ENCODE measurements at places on chromosomes 2 and 18.

GRCh38 chr2:170354855-170355780, 177.2 kb downstream of the MYO3B start:
- DNase-seq: no peak

DNA sequence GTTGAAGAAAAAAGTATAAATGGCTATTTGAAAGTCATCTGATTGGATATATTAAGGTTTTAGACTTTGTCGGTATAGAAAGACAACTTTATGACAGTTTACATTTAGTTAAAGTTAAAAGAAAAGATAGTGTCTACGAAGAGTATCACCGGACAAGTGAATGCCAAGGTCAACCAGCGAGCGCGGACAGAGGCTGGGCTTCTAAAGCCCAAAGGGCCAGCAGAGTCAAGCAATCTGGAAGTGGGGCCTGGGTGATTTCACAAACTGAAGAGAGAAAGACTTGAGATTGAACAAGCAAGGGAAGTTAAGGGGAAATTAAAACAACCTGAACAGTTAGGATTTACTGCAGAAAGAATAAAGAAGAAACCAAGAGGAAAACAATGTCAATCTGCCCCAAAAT, 16.3 kb downstream of the ZNF521 start:
- no peak for DNase-seq

DNA sequence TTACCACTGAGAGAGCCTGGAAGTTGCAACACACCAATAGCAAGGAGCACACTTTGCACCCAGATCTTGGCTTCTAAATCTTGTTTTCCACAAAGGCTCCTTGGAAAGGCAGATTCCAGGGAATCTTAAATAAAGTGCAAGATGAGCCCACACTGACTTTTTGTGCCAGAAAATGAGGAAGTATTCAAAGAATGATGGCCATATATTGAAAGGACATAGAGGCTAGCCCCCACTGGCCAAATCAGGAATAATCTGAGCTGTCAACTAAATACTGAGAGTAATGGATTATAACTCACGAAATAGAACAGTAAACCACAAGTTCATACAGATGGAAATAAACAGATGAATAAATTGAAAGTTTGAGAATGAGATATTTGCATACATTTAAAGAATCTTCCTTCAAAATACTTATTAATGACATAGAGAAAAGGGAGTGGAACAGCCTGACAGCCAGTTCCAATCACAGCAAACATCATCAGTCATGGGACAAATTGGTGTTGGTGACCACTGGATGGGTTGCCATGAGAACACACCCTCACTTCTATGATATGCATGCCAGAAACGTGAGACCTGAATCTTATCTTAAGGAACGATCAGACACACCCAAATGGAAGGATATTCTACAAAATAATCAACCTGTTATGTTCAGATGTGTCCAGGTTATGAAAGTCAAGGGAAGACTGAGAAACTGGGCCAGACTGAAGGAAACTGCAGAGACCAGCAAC, 12.2 kb upstream of the ACKR3 start:
- no peak for DNase-seq

- DNase-seq: no peak
Measured at GRCh38 chr2:62526531-62527381, 20.8 kb upstream of the TMEM17 start.

DNA sequence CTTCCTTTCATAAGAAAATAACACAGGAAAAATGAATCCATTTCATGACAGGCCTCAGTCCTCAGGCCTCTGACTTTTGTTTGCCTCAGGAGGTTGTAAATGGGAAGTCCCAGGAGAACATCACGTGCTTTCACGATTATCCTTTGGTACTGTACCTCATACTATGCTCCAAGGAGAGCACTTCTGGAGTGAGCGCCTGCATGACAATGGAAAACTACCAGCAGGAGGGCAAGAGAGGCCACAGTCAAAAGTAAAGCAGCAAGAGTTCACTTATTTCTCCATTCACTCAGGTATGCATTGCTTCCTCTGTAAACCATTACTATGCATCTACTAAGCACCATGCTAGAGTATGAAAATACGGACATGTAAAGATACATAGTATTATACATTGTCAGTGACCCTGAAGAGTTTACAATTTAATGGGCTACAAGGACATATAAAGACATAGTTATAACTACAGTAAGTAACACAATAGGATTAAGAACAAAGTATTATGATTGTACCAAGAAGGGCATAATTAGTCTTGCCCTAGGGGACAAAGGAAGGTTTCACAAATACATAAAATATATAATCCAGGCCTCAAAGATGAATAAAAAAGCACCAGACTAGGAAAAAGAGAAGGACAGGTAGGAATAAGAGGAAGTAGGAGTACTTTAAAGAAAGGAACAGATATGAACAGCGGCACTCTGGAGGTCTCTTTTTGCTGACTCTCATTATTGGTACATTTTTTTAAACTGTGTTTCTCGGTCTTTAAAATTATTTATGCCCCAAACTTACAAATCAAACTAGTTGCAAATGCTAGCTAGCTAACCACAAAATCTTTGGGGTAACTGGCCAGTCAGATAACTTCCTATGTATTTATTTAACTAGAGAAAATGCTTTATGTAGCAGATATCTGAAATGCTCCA, 806.7 kb downstream of the NRXN1 start:
- no peak for DNase-seq

DNA sequence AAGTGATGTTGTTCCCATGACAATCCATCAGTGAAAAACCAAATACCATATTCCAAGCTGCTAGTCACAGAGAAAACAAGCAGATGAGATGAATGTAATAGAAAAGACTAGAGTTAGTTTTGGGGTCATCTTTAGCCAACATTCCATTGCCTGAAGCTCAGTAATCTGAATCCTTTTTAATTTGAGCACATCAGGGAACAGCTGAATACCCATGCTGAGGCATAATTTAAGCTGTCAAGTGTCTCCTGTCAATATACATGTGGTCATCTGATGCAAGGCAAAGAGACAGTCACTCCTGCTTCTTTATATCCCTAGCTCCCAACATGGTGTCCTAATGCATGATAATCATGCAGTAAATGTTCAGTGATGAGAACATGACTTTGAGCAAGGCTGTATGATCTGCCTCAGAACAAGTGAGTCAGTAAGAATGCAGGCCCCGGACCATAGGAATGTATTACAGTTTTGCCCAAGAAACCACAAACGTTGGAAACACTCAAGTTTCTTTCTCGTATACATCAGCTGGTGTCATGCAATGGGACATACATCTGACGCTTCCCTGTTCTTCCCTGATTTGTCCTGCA, 48.0 kb downstream of the CDK15 start:
- DNase-seq: no peak

GRCh38 chr2:237320801-237321560, 93.0 kb downstream of the COL6A3 start:
- DNase-seq: peak; percentile 19

DNA sequence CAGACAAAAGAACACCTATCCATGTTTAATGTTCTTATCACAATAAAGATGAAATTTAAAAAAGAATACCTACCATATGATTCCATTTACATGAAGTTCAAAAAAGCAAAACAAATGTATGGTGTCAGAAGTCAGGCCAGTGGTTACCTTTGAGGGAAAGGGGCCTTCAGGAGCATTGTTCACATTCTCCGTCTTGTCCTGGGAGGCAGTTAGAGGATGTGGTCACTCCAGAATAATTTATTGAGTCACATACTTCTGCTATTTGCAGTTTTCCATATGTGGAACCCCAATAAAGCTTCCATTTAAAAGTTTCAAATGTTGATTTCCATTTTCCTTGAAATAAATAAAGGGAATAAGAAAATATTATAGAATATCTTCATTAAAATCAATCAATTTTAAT, 41.6 kb upstream of the POU3F3 start:
- no peak for DNase-seq

DNA sequence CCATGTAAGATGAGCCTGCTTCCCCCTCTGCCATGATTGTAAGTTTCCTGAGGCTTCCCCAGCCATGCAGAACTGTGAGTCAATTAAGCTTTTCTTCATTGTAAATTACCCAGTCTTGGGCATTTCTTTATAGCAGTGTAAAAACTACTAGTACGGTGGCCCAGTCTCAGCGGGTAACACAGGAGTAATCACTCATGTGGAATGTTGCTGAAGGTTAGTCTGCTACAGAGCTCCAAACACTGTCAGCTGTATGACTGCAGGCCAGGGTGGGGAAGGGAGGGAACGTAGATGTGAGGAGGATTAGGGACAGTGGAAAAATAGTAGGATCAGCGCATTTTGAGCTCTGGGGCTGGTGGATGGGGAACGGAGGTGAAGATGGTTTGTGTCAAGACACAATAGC, 711.2 kb upstream of the SOX11 start:
- DNase-seq: no peak

DNA sequence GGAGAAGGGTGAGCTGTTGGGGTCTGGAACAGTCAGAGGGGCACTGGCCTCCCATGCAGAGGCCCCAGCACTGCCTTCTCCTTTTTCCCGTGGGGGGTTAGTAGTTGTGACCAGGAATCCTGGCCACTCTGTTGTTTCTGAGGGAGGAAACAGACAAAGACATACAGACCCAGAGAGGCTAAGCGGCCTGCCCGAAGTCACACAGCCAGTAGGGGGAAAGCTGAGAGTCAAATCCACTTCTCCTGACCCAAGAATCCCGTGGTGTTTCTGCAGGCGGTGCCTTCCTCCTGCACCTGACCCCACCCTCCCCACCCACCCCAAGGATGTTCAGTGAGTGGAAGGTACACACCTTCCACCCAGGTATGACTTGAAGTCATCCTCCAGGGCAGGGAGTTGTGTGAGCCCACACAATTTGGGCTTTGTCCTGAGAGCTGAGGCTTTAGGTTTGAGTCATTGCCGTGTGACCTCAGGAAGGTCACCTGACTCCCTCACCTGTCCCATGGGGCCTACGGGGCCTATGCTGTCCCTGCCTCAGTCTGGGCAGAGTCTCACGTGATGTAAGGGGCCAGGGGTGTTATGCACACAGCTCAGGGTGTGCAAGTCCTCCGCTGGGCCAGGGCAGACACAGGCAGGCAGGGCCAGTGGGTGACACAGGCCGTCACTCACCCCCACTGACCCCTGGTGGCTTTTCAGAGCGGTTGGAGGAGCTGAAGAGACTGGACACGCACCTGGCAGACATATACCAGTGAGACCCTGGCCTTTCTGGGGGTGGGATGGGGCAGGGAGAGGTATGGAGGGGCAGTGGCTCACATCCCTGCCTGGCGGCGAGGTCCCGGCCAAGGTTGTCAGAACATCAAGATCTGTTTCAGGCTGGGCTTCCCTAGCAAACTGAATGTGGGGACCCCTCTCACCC, 5.0 kb downstream of the NT5DC4 start:
- DNase-seq: no peak

DNA sequence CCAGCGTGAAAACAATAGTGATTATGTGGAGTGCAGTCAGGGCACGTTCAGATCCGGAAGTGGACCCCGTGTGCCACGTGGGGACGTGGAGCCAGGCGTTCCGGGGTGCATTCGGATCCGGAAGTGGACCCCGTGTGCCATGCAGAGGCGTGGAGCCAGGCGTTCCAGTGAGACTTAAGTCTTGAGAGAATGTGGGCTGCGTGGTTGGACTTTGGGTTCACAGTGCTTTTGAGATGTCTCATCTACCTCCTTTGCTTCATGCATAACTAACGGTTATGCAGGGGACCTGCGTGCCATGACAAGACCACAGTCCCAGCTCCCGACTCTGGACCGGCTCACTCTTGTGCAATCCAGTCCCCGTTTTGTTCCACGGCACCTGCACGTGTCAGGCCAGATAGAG, 28.8 kb downstream of the CTDP1 start:
- DNase-seq: peak; percentile 11

GRCh38 chr2:98923244-98923940, 12.6 kb downstream of the CRACDL start:
- DNase-seq: no peak

- DNase-seq: no peak
Measured at GRCh38 chr2:116917196-116917595, 897.3 kb upstream of the DDX18 start.

DNA sequence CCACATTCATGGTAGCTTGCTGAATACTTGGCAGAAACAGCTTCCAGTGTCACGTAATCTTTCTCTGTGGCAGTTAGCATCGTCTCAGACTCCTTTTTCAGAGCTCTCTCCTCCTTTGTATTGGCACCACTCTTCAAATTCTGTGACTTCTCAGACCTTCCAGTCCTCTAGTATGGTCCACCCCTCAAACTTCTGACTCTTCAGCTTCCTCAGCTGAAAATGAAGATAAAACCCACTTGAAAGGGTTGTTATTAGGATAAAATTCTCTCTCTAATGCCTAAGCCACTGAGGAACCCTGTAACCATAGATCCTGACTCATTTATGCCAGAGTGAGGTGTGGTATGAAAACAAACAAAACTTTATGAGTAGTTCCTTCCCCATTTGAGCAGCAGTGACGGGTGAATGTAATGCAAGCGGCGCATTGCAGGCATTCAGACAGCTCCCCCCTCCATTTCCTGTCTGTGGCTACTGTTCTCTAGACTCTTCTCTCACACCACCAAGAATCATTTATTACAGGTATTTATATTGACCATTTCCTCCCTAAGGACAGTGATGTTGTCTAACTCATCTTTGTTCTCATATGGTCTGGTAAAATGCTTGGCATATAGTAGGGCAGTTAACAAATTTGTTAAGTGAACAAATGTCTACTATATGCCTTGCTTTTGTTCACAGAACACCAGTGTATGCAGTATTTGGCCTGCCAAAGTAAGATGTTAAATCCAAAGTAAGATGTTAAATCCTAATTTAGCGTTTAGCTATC, 35.3 kb downstream of the GALNT1 start:
- peak; percentile 66 for DNase-seq

DNA sequence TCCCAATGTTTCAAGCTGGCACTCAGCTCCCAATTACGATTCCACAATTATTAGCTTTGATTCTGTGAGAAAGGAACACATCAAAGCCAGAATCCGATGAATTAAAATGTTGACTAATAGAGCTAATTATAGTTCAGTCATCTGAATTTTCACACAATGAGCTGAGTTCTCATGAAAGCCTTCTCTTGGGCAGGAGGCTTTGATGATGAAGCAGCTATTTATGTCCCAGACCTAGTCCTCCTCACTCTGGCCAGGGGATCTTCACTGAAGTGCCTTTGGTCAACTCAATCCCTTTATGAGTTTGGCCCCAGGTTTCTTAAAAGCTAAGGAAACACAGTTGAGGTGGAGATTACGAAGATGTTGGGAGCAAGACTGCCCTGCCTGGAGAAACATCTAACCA, 74.7 kb upstream of the PPM1B start:
- DNase-seq: no peak

DNA sequence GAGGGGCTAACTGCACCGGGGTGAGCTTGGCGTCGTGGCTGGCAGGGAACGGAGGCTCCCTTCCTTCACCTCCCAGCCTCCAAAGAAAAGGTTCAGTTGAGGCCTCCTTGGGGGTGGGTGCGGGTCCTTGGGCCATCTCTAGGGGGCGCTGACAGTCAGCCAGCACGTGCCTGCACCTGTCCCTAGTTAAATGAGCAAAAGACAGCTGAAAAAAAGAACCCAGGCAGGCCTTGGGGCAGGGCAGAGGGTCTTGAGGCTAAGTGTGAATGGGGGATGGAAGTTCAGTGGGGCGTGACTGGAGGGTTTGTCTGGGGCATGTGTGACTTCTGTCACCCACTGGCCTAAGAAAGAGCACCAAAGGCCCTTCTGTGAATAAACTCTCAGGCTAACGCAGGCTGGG, 56.4 kb downstream of the ZFP36L2 start:
- DNase-seq: no peak

Measured in globus pallidus (tissue), 1 donor.